ENCODE measurements at places on chromosomes 12 and 14. TPM values are rescaled to one million over a fixed set of nuclear protein-coding genes. Genes with fewer than 3 reads are reported as not detected.

Gene RNF212B
- not detected for total RNA-seq

Gene HOXC10
- not detected for total RNA-seq

Gene KRT84
- total RNA-seq, result not detected

Gene MNAT1
- 12.2 TPM for total RNA-seq

Gene GNPNAT1
- 21.8 TPM for total RNA-seq

Gene DIO3
- total RNA-seq, result 2.1 TPM

Gene LBHD2
- not detected for total RNA-seq

Gene CCDC60
- not detected for total RNA-seq

Gene SERPINA3
- 4,136 TPM for total RNA-seq

Gene CATSPERB
- total RNA-seq, result 18.9 TPM

Gene BDKRB1
- 0.28 TPM for total RNA-seq

Gene TSPAN9
- 11.1 TPM for total RNA-seq

Gene PRH2
- not detected for total RNA-seq

Gene FAM161B
- 2.0 TPM for total RNA-seq

Gene LIN52
- 2.8 TPM for total RNA-seq

Gene ITGA7
- total RNA-seq, result 12.6 TPM

Gene SSPN
- total RNA-seq, result 6.7 TPM

Gene CNTN1
- total RNA-seq, result 2.7 TPM

Gene LYSET
- 11.3 TPM for total RNA-seq

Gene THAP2
- total RNA-seq, result 2.3 TPM

Gene HOXC9
- not detected for total RNA-seq

Gene RAD9B
- 0.25 TPM for total RNA-seq

Gene TEX52
- total RNA-seq, result not detected

Gene KLRK1
- 0.69 TPM for total RNA-seq

Gene SMOC1
- 2.2 TPM for total RNA-seq

Gene SYT1
- 0.37 TPM for total RNA-seq

Gene VDR
- 5.1 TPM for total RNA-seq

Gene ARHGAP9
- 0.60 TPM for total RNA-seq

Gene ANO2
- total RNA-seq, result 1.2 TPM

Gene KRT71
- not detected for total RNA-seq

Gene NGB
- 0.13 TPM for total RNA-seq

Gene P2RX2
- total RNA-seq, result not detected

Gene SLC16A7
- total RNA-seq, result 32.8 TPM

Gene GLIPR1L2
- total RNA-seq, result 1.1 TPM

Gene AMHR2
- total RNA-seq, result 2.8 TPM

Gene OR6C76
- total RNA-seq, result not detected

Gene OS9
- 254 TPM for total RNA-seq

Gene KRT83
- total RNA-seq, result not detected

Gene SAMD4A
- 12.2 TPM for total RNA-seq

Gene FLRT2
- total RNA-seq, result 101 TPM

Gene SPX
- 30.8 TPM for total RNA-seq

Gene AP5M1
- total RNA-seq, result 14.4 TPM

All from pancreas (tissue), 10 donors.